CD4-positive, alpha-beta memory T cell (primary cell): ENCODE measurements at places on chromosomes 1 and 21. TPM values are rescaled to one million over a fixed set of nuclear protein-coding genes. Genes with fewer than 3 reads are reported as not detected.

GRCh38 chr1:192270398-192270797 lies 46.4 kb upstream of the RGS21 start:
- H3K4me3 ChIP-seq = no peak overlapping the region
- no peak overlapping the region for H3K27ac ChIP-seq
- no peaks in the 10 kb centered on the region for H3K36me3 ChIP-seq
- no peaks in the 10 kb centered on the region for H3K27me3 ChIP-seq
- no peaks in the 10 kb centered on the region for H3K4me1 ChIP-seq

- H3K27me3 ChIP-seq = no peaks in the 10 kb centered on the region
- no peaks in the 10 kb centered on the region for H3K36me3 ChIP-seq
- H3K4me1 ChIP-seq = peaks cover 11% of the 10 kb centered on the region
- DNase-seq = no peak
Observed at GRCh38 chr1:198254948-198255347, 98.2 kb downstream of the NEK7 start.

- H3K4me1 ChIP-seq = no peaks in the 10 kb centered on the region
- H3K27ac ChIP-seq = no peak overlapping the region
- H3K4me3 ChIP-seq = no peak overlapping the region
- H3K27me3 ChIP-seq = no peaks in the 10 kb centered on the region
- no peak for DNase-seq
- H3K36me3 ChIP-seq = no peaks in the 10 kb centered on the region
Observed at GRCh38 chr1:56215771-56216170, 363.6 kb downstream of the PLPP3 start.

- no peak overlapping the region for H3K27ac ChIP-seq
- H3K4me3 ChIP-seq = no peak overlapping the region
- no peak for DNase-seq
- H3K27me3 ChIP-seq = no peaks in the 10 kb centered on the region
- no peaks in the 10 kb centered on the region for H3K4me1 ChIP-seq
Observed at GRCh38 chr1:216049741-216050430, 373.4 kb downstream of the USH2A start.

DNA sequence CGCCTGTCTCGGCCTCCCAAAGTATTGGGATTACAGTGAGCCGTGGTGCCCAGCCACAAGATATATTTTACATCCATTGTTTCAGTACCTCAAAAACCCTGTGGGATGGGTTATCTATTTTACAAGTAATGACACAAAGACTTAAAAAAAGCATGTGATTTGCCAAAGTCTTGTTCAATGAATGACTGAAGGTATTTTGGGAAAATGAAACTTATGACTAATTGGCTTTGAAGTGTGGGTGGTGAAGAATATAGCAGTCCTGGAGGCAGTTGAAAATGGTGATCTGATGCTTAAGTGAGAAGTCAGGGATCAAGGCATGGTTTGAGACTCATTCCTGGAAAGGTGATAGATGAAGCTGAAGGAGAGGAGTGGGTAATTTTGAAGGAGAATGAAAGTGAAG lies 3.0 kb downstream of the SWT1 start:
- H3K36me3 ChIP-seq = no peaks in the 10 kb centered on the region
- DNase-seq = no peak
- H3K4me1 ChIP-seq = peaks cover 15% of the 10 kb centered on the region
- H3K4me3 ChIP-seq = no peak overlapping the region
- H3K27me3 ChIP-seq = no peaks in the 10 kb centered on the region
- H3K27ac ChIP-seq = no peak overlapping the region

GRCh38 chr1:93649231-93649630 lies 32.4 kb downstream of the BCAR3 start:
- H3K27ac ChIP-seq = no peak overlapping the region
- no peak for DNase-seq
- no peaks in the 10 kb centered on the region for H3K27me3 ChIP-seq
- no peaks in the 10 kb centered on the region for H3K4me1 ChIP-seq
- H3K4me3 ChIP-seq = no peak overlapping the region

Gene VWA5B1
- 0.17 TPM for total RNA-seq

Gene F13B
- not detected for total RNA-seq

Gene JAM2
- total RNA-seq = 0.67 TPM
